ENCODE measurements at places on chromosomes 3 and 15.

- DNase-seq = no peak
These were observed 94.2 kb downstream of the FMN1 start for GRCh38 chr15:33100314-33100713.

DNA sequence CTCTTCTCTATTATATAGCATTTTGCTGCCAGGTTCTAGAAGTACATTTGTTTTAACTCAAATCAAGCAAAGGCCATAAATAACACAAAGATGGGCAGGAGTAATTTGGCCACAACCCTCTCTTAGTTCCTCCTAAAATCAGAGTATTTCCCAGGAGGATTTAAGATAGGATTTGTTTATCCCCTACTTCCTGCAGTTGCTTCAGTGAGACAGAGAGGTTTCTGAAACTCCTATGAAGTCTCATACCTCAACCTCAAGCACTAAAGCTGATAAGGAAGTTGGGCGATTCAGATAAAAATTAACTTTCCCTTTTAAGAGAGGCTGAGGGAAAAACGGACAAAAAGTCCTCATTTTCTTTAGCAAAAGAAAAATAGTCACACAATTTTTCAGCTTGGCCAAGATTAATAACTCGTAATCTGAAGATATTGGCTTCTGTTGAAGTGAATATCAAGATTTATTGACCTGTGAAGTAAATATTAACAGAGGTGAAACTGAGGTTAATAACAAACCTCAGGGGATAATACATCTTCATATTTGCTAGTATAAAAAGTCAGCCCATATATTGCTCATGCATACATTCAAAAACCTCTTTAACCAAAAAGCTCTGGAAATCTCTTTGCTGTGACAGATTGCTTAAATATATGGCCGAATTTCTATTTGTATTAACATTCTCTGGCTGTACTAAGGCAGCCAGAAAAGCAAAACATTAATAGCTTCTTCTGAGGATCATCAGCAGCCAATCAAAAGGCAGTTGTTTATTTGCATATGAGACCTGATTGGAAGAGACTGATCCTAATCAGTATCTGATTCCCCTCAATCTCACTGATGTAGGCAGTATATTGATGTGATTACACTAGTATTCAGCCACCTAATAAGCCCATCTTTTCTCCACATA is 90.6 kb upstream of the GADL1 start:
- DNase-seq = no peak

- no peak for DNase-seq
These were observed 222.1 kb upstream of the CHRM5 start for GRCh38 chr15:33746203-33746602.

GRCh38 chr3:14482271-14482721 is 57.8 kb downstream of the GRIP2 start:
- DNase-seq = no peak

GRCh38 chr15:68205954-68206539 is 915 bp upstream of the CALML4 start:
- DNase-seq = no peak

DNA sequence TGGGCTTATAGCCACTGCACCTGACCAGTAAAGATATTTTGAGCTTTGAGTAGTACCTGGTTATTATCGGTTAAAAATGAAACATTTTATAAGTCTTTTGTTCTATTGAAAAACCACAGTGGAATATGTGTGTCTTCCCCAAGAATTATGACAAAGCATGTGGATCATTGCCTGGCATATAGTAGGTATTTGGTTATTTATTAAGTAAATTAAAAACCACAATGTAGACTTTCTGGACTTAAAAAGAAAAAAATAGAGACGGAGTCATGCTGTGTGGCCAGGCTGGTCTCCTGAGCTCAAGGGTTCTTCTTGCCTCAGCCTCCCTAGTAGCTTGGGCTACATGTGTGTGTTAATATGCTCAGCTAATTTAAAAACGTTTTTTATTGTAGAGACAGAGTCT is 43.5 kb downstream of the UBE2E2 start:
- DNase-seq = no peak

DNA sequence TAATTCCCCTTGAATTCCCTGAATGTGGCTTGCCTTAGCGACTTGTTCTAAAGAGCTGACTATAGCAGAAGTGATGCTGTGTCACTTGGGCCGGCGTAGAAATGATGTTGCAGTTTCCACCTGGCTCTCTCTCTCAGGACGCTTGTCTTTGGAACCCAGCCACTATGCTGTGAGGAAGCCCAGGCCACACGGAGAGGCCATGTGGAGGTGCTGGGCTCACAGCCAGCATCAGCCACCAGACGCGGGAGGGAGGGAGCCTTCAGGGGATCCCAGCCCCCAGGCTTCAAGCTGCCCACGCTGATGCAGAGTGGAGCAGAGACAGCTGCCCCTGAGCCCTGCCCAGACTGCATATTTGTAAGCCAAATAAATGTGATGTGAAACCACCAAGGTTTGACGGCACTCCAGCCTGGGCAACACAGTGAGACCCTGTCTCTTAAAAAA is 18.6 kb downstream of the RNU5B-1 start:
- DNase-seq = no peak

GRCh38 chr3:24167429-24167828 is 222.3 kb downstream of the NR1D2 start:
- no peak for DNase-seq

- DNase-seq = no peak
These were observed 7.4 kb downstream of the CCDC174 start for GRCh38 chr3:14658978-14659377.

- DNase-seq = no peak
These were observed 74.4 kb upstream of the SCN10A start for GRCh38 chr3:38890426-38890825.

- DNase-seq = no peak
These were observed 1.6 kb upstream of the ACTC1 start for GRCh38 chr15:34796847-34797435.
